ENCODE measurements at places on chromosomes 13 and 19.

- no peak for DNase-seq
These were observed 15.1 kb upstream of the TRPC4 start for GRCh38 chr13:37884674-37885073.

DNA sequence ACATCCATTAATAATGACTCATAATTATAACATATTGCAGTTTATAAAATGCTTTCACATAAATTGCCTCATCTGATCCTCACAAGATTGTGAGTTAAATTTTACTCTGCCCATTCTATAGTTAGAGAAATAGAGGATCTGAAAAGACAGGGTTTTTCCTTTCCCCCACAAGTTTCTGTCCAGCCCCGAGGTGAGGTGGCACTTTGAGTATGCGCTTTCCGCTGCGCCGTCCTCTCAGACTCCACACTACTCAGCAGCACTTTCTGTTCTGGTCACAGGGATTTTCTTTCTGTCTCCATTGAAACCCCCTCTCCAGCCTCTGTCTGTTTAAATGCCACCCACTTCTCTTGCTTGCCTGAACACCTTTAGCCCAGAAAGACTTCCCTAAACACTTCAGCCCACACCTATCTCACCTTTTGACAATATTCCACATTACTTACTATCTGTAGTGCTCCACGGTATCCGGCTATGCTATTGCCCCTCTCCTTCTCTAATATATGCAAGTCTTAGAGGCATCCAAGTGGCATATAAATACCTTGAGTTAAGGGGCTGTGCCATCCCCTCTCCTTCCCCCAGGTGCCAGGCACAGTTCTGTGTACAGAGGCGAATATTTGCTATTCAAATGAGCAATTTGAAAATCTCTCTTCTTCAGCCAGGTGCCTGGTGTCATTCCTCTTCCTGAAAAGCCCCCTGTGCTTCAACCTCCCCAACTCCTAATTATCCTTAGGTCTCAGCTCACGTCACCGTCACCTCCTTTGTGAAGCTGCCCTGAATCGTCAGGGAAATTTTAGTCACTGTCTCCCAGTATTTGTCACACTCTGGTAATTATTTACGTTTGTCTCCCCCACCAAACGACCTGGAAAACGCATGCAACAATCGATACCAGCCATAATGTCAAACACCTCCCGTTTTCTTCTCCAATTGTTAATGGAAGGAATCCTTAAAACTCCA, 268.7 kb downstream of the NHLRC3 start:
- DNase-seq = no peak

DNA sequence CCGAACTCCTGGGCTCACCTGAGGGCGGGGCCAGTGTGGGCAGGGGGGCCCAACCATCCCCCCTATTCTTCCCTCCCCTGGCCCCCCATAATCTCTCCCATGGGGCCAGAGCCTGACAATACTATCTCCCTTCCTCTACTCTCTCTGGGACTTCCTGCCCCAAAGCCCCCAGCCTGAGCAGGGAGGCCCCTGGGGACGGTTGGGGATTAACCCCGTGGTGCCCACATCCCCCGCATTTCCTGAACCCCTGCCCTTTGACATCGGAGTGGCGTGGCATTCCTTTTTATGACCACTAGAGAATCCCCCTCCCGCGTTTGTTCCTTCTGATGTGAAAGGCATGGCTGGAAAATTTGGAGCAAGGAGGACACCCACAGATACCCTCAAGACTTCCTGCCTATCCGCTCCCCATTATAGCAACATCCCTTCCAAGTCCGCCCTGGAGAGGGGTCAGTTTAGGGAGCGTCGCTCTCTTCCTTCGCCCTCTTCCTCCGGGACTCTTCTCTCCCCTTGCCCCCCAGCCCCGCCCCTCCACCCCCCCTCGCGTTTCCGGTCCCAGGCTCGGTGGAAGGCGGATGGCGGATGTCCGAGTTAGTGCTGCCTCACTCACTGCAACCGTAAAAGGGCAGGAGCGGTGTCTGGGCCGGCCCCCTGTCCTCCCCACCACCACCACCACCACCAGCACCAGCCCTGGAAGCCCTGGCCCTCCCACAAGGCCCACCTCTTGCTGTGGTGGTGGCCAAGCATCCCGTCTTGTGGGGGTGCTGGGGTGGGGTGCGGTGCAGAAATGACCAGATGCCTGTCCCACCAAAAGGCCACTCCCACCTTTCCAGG, 1.8 kb downstream of the VASP start:
- no peak for DNase-seq

DNA sequence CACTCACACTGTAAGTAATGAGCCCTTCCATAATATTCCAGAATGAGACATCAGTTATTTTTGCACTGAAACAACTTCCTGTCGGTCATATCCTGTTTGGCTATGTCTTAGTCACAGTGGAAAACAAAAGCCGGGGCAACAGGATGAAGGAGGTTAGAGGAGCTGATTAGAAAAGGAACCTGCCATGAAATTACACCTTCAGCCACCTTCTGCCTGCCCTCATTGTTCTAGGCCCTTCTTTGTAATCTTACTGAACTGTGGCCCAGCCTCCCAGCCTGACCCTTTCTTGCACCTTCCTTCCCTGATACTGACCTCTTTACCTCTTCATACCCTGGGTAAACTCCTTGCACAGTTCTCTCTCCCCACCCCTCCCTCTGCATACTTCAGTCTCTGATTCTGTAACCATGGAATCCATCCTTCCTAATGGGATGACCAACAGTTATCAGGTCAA, 67.3 kb downstream of the DOCK9 start:
- no peak for DNase-seq

DNA sequence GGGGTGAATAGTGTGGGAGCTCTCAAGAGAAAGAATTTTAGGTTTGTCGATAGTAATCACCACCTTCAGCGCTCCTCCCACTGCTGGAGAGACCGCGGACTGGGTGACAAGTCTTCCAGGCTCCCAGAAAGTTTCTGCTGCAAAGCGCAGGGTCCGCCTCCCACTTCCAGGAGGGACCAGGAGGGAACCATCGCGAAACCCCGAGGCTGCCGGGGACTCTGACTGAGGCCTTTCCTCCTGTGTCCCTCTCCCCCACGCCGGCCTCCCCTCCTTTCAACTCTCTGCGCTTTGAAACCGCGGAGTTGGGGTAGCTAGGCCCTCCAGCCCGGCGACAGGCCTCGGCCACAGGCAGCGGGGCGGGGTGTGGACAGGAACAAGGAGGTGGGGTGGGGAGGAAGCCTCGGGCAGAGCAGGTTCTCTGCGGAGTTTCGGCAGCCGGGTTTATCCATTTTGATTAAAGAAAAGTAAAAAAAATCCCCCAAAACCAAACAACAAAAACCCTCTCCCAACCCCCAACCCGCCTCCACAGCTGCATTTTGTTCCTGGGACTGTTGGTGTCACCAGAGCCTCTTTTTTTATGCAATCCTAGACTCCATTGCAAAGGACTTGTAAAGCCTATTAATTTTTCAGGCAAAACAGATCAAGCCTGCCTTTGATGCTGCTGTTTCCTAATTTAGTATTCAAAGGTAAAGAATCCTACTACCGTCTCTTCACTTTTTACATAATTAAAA, 157.2 kb downstream of the TM9SF2 start:
- peak; percentile 69 for DNase-seq

GRCh38 chr19:43754503-43755255, at the start of gene SMG9:
Gene SMG9, minus strand, starts transcription at chr19:43754962. Its CDS starts 4,221 bp downstream, at chr19:43750741.
- DNase-seq = peak; percentile 95

- DNase-seq = no peak
These were observed 35.1 kb downstream of the UBL3 start for GRCh38 chr13:29815336-29815735.

- DNase-seq = no peak
These were observed 799.9 kb downstream of the PCDH9 start for GRCh38 chr13:66430269-66430668.

- no peak for DNase-seq
These were observed 1257.5 kb upstream of the ATXN8OS start for GRCh38 chr13:68850160-68850559.

DNA sequence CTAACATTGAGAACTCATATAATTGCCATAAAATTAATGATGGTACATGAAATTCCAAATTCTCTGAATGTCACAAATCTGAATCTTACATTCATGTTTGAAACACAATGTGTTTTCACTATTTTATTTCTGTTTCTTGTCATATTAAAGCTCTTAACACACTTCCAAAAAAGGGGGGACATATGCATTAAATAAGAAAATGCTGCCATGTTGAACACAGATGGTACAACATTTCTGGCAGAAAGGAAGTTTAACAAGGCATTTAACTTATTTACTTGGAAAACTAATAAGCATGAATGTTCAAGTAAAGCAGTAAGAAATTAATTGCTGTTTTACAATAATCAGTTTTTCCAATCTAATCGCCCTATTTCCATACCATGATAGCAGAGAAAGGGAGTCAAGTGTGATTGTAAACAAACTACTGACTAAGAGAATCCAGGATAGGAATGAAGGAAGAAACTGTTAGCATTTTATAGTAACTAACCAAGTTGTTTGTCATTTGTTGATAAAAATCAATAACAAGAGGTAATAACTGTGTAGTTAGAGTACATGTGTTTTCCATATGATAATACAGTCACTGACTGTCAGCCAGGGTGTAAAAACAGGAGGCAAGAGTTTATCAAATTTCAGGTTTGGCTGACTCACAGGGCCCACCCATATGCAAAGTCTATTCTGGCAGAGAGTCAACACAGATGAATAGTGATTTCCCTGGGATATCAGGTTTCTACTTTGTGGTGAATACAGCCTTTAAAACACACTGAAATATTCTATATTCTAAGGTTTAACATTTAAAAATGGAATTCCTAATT, 5.7 kb upstream of the FOXO1 start:
- no peak for DNase-seq

- peak; percentile 53 for DNase-seq
These were observed 3.5 kb upstream of the CIRBP start for GRCh38 chr19:1265615-1266128.

DNA sequence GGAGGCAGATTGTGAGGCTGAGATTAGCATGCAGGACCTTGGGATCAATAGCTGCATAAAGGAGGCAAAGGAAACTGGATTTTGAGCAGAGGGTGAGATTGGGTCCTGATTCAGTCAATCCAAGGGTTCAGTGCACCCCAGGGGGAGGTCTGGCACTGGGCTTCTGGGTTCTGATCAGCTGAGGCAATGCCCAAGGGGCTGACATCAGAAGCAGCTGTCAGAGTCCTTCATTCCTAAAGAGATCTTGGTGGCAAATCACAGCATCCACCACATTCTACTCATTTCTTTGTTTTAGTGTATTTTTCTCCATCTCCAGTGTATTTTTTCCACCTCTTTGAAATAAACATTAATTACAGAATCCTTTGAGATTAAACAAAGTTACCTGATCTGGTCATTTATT, 5.4 kb upstream of the LYPD5 start:
- DNase-seq = no peak

GRCh38 chr19:49374665-49375434, 11.2 kb downstream of the DKKL1 start:
- no peak for DNase-seq

GRCh38 chr13:52009946-52010345, 1.3 kb downstream of the ATP7B start:
- no peak for DNase-seq

GRCh38 chr13:31276421-31276820, 76.6 kb downstream of the B3GLCT start:
- no peak for DNase-seq

DNA sequence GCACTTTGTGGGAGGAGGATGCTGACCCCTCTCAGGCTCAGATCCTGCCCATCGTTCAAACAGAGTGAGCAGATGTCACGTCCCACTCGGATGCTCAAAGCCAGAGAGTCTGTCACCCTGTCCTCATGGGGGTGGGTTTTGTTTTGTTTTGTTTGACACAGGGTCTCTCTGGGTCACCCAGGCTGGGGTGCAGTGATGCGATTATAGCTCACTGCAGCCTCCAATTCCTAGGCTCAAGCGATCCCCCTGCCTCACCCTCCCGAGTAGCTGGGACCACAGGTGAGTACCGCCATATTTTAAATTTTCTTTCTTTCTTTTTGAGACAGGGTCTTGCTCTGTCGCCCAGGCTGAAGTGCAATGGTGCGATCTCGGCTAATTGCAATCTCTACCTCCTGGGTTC, 4.0 kb downstream of the ADGRE2 start:
- DNase-seq = no peak

GRCh38 chr19:57016076-57016475, 103.7 kb upstream of the USP29 start:
- DNase-seq = no peak

DNA sequence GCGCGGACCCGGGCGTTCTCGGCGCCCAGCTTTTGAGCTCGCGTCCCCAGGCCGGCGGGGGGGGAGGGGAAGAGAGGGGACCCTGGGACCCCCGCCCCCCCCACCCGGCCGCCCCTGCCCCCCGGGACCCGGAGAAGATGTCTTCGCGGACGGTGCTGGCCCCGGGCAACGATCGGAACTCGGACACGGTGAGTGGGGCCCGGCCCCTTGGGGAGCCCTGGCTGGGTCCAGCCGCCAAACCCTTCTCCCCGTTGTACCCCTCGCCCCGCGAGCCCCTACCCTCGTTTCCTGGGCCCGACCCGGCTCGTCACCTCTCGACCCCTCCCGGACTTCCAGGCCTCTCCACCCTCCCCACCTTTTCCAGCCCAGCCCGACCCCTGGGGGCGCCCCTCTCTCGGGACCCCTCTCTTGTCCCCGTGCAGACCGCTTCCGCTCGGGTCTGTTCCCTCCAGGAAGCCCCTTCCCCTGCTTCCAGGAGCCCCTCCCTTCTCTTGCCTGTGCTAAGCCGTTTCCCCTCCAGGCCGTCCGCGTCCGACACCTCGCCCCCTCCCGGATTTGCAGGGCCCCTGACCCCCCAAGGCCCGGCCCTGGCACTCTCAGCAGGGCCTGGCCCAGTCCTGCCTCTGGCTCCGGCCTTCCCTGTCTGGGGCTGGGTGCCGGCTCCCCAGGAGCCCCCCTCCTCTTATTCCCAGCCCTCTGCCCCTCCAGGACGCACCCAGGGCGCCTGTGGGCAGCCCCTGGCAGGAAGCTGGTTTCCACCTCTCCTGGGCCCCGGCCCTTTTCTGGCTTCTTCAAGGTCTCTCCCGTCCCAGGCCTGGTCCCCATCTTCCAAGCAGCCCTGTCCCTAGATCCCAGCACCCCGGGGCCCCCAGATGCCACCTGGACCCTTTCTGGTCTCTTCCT, 632 bp downstream of the MARK4 start:
- DNase-seq = no peak

- no peak for DNase-seq
These were observed 842.7 kb upstream of the SLC10A2 start for GRCh38 chr13:103908911-103909310.

DNA sequence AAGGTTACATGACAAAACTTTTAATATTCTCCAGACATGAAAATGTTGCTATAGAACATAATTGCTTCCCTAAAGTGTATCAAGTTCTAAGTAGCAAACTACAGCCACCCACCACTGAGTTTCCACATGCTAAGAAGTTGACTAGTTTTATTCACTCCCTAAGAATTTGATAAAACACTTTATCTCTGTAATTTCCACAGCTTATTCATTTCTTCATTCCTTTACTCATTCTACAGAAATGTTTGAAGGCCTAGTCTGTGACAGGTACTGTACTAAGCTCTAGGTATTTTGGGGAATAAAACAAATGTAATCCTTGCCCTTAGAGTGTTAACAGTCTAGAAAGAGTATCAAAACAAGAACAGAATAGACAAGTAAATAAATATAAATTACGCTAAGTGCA, 101.8 kb upstream of the DIAPH3 start:
- no peak for DNase-seq

All from C1 segment of cervical spinal cord (tissue), 14 donors.